ENCODE measurements at places on chromosomes 12 and 14. TPM values are rescaled to one million over a fixed set of nuclear protein-coding genes. Genes with fewer than 3 reads are reported as not detected.

The ULK1 gene
- 5.1 TPM for total RNA-seq

The PLBD1 gene
- total RNA-seq, result 1.9 TPM

The CD163 gene
- total RNA-seq, result not detected

The PSMB11 gene
- not detected for total RNA-seq
